GM12878 (cell line): ENCODE measurements at places on chromosomes 7 and 10.

- DNase-seq: no peak
Measured at GRCh38 chr7:99453105-99453504, 12.9 kb downstream of the ATP5MF start.

GRCh38 chr7:84232646-84233045 is 38.1 kb upstream of the SEMA3A start:
- DNase-seq: no peak

- no peak for DNase-seq
Measured at GRCh38 chr10:98016772-98017475, 13.5 kb downstream of the CRTAC1 start.

- DNase-seq: no peak
Measured at GRCh38 chr7:132537456-132538145, 38.7 kb downstream of the PLXNA4 start.

GRCh38 chr10:15344876-15345285 is 26.2 kb downstream of the FAM171A1 start:
- no peak for DNase-seq

- DNase-seq: no peak
Measured at GRCh38 chr7:47982610-47983009, 3.2 kb upstream of the HUS1 start.

DNA sequence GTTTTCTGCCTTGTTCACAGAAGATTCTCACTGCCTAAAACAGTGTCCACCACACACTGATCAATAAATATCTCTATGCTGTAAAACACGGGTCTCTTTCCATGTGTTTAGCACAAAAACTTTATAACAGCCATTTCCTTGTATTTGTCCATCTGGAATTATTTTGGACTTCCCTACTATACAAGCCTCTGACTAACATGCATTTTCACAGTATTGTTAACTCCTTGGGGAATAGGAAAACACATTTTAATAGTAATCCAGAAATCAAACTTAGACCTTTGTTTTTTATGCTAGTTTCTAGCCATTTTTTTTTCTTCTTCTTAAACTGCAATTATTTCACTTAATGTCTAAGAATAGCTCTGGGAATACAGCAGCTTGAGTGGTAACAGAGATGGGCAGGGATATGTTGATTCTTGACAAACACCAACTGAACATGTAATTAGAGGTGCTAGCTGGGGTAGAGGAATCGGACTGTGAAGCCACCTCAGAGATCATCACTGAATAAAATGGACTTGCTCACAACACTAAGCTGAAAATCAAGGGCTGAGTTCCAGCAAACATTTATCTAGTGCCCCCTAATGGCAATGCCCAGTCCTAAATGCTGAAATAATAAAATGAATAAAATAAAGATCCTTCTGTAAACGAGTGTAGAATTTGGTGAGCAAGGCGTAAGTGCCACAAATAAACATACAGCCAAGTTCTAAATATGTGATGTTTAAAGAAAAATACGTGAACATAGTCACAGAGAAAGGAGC is 593.1 kb downstream of the SORCS1 start:
- no peak for DNase-seq

DNA sequence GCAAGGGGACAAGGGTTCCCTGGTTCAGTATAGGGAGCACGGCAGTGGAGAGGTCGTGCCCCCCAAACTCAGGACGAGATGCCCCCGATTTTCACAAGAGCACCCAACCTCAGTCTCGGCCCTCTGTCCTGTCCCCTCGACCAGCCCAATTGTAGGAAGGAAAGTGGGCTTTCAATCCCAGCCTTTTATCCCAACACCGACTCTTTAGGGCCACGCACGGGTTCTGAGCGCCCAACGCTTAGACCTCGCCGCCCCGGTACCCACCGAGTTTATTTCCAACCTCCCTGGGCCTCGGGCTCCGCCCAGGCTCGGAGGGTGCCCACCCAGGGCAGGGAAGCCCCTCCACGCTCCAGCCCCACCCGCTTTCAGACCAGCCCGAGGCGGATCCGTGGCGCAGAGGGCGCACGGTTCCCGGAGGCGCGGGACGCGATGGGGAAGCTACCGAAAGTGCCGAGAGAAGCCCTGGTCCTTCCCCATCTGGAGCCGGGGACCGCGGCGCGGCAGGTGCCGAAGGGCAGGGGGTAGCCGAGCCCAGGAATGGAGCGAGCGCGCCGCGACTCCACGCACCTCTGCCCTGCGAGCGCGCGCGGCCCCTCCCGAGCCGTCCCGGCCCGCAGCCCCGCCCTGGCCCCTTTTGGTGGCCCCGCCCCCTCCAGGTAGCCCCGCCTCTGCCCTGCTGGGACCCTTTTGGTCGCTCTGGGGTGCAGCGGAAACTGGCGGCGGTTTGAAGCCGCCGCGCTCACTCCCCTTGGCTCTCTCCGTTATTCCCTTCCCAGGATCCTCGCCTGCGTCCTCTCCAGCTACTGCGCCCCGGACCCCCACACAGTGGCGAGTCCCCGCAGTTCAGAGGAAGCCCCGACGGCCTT is 20.4 kb downstream of the GRID2IP start:
- DNase-seq: no peak

GRCh38 chr10:85596389-85596788 is 770.2 kb downstream of the GRID1 start:
- no peak for DNase-seq

- DNase-seq: no peak
Measured at GRCh38 chr7:155874411-155874810, 62.1 kb upstream of the SHH start.

GRCh38 chr7:146864644-146865043 is 748.0 kb downstream of the CNTNAP2 start:
- no peak for DNase-seq

- no peak for DNase-seq
Measured at GRCh38 chr10:78852466-78853240, 216.1 kb upstream of the ZMIZ1 start.

- DNase-seq: no peak
Measured at GRCh38 chr10:375815-376505, 240.7 kb downstream of the ZMYND11 start.

- no peak for DNase-seq
Measured at GRCh38 chr7:22356010-22356691, 803 bp downstream of the RAPGEF5 start.

DNA sequence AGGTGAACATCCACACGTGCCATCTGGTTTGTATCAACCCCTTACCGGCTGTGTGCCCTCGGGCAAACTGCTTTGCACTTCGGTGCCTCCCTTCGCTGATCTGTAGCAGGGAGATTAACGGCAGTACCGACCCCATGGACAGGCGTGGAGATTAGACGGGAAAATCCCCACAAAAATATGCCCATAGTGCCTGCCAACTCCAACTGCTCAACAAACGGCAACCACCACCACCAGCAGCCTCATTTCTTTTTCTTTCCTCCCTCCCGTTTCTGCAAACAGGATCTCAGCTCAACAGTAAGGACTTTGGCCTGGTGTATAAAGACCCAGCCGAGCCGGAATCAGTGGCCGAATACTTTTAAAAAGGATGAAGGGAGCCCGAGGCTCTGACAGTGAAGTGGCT is 31.0 kb downstream of the CHST15 start:
- no peak for DNase-seq

- peak; percentile 24 for DNase-seq
Measured at GRCh38 chr7:28813243-28813962, 144.7 kb downstream of the TRIL start.

- no peak for DNase-seq
Measured at GRCh38 chr10:63143987-63144386, 10.9 kb downstream of the NRBF2 start.

DNA sequence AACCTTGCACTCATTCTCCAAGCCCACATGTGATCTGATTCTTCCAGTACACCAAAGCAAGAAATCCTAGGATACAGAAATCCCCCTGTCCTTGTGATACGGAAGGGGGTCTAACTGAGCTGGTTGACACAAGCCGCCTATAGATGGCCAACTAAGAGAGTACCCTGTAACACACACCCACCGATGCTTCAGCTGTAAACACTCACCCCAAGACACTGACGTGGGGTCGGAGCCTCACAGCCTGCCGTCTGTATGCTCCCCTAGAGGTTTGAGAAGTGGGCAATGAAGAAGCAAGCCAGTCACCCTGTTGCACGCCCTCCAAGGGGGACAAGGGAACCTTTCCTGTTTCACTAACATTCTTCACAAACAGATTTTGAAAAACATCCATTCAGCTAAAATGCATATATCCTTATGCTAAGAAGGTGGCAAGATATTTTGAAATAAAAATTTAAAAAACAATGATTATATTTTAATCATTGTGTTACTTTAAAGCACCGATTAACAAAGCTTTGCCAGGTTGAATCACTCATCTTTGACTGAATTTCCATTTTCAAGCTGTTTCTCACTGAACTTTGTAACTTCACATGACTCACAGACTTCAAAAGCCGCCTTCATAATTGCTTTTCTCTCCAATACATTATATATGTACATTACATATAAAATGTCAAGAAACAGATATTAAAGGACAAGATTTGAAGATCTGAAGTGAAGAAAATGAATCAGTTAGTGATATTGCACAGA is 329.3 kb downstream of the ARL4A start:
- no peak for DNase-seq

- no peak for DNase-seq
Measured at GRCh38 chr7:102421706-102422240, 11.6 kb upstream of the ORAI2 start.

- DNase-seq: no peak
Measured at GRCh38 chr10:28939281-28940157, 262.2 kb downstream of the BAMBI start.

DNA sequence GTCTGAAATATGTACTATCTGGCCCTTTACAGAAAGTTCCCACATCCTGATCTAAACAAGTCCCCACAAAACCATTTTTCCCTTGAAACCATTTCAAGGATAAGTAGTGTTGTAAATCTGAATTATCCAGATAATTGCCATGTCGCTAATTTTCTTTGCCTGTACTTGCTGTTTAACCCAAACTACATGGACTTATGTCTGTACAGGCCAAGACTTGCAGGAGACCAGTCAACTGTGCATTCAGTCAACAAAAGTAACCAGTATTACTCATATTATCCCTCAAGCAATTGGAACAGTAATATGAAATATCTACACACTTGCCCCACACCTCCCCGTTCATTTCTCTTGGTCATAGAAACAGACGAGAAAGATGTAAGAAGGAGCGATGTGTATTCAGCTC is 347.8 kb upstream of the NFE2L3 start:
- no peak for DNase-seq

GRCh38 chr10:50417886-50418830 is 166.8 kb upstream of the ASAH2 start:
- DNase-seq: peak; percentile 63

GRCh38 chr10:22931948-22932347 is 4.1 kb downstream of the ARMC3 start:
- no peak for DNase-seq

- DNase-seq: no peak
Measured at GRCh38 chr7:105339404-105340323, 49.1 kb downstream of the SRPK2 start.

DNA sequence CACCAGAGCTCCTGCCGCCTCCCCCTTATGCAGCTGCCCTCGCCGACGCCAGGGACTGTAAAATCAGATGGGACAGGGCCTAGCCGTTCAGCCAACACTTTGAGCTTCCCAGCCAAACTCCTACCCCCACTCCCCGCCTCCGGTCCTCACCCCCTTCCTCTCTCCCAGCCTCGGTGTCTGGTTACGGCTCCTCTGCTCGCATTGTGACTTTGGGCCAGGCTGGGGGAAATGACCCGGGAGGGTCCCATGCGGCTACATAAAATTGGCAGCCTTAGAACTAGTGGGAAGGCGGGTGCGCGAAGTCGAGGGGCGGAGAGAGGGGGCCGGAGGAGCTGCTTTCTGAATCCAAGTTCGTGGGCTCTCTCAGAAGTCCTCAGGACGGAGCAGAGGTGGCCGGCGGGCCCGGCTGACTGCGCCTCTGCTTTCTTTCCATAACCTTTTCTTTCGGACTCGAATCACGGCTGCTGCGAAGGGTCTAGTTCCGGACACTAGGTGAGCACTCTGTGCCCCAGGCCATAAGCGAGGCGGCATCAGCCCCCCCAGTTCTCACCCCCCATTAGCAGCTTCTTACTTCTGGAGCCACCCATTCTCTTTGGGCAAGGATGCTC is at the start of gene KAZALD1:
Gene KAZALD1, plus strand, starts transcription at position 366 of the 608 bp plus-strand sequence. CDS start 604 bp downstream, outside the sequence.
- DNase-seq: no peak

DNA sequence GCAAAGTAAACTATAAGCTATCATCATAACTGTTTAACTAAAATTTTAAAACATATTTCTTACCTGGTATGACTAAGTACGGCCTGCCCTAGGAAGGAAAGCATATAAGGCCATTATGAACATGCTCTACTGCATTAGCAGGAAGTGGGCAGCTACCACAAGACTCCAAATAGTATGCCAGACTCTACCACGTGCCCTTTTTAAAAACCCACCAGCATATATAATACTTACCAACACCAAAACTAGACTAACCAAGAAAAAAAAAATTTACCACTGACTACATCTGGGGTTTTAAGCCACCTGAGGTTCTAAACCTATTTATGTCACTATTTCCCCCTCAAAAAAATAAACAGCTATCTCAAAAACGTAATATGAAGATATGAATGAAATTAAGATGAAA is 30.1 kb downstream of the NUDCD3 start:
- peak; percentile 93 for DNase-seq

GRCh38 chr10:125982260-125982948 is 86.0 kb downstream of the FANK1 start:
- DNase-seq: peak; percentile 35

- no peak for DNase-seq
Measured at GRCh38 chr7:35985126-35985754, 167.8 kb upstream of the EEPD1 start.

DNA sequence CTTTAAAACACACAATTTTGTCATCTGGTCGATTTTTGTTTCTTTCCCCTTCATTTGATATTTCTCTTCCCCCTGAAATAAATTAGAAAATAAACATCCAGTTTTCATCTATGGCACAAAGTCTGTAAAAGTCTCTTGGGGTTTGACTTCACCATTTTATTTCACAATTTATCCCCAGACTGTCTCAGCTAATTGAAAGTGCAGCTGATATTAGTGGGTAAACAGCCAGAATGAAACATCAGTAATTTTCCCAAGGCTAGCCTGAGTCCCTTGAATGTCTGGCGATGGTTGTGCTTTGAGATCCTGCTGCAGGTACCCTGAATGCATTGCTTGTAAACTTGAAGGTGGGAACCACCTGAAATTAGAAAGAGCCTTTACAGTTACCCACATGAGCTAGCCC is 60.6 kb upstream of the NEBL start:
- no peak for DNase-seq

DNA sequence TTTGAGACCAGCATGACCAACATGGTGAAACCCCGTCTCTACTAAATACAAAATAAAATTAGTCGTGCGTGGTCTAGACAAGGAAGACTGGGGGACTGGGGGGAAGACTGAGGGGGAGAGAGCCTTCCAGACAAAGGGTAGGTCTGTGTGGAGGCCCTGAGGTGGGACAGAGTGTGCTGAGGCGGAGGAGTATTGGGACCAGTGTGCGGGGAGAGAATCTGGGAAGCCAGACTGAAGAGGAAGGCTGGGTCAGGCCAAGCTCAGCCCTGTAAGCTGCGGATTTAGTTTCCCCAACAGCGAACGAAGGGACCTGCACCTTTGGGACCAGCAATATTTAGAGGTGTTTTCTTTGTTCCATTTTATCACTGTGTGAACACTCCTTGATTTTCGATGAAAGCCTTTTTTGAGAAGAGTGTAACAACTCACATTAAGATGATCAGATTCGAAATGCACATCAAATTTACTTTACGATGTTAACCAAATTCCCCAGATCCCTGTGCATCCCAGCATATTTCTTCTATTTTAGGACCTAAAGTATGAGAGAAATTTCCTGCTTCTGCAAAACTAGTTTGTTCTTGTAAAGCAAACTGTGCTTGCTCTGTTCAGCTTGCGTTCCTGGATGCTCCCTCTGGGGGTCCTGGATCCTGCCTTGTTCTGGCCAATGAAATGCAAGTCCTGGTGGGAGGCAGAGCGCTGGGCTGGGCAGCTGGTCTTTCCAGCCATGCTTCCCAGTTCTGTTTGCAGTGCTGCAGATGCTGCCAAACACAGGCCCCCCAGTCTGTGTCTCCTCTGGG is 39.4 kb downstream of the PLAU start:
- DNase-seq: no peak
